ENCODE measurements at places on chromosomes 7 and 10. TPM values are rescaled to one million over a fixed set of nuclear protein-coding genes. Genes with fewer than 3 reads are reported as not detected.

DNA sequence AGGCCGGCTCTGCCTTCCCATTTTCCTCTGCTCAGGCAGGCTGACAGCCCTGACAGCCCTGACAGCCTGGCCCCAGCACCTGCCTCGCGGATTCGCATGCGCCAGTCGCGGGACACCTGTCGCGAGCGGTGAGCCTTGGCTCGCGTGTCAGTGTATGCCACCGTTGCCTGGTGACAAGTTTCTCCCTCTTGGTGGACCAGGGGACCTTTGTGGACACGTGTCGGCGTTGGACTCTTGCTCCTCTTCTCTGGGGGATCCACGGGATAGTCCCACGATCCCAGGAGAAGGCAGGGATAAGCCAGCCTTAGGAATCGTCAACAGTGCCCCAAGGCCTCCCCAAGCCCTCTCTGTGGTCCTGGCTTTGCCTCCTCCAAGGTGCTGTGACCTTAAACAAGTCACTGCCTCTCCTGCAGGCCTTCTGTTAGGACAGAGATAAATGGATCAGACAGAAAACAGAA lies 18.1 kb upstream of the ZNF273 start:
- no peak overlapping the region for H3K4me3 ChIP-seq
- peaks cover 22% of the 10 kb centered on the region for H3K27me3 ChIP-seq
- H3K36me3 ChIP-seq, result peaks cover 6% of the 10 kb centered on the region
- DNase-seq, result peak; percentile 15
- H3K27ac ChIP-seq, result no peak overlapping the region
- no peaks in the 10 kb centered on the region for H3K4me1 ChIP-seq

The CDC14C gene
- not detected for total RNA-seq

The TLX1 gene
- total RNA-seq, result not detected

- DNase-seq, result no peak
- H3K27me3 ChIP-seq, result no peaks in the 10 kb centered on the region
- no peaks in the 10 kb centered on the region for H3K4me1 ChIP-seq
- H3K4me3 ChIP-seq, result no peak overlapping the region
Observed at GRCh38 chr7:110987127-110987693, 103.7 kb upstream of the LRRN3 start.

Data from H9 (cell line).